Activated effector memory CD4-positive, alpha-beta T cell treated with Interleukin-2 at 50 U/mL for 16 hours (primary cell): ENCODE measurements at places on chromosomes 7 and 10.

GRCh38 chr10:113487154-113487553, 65.7 kb upstream of the HABP2 start:
- no peak for DNase-seq

DNA sequence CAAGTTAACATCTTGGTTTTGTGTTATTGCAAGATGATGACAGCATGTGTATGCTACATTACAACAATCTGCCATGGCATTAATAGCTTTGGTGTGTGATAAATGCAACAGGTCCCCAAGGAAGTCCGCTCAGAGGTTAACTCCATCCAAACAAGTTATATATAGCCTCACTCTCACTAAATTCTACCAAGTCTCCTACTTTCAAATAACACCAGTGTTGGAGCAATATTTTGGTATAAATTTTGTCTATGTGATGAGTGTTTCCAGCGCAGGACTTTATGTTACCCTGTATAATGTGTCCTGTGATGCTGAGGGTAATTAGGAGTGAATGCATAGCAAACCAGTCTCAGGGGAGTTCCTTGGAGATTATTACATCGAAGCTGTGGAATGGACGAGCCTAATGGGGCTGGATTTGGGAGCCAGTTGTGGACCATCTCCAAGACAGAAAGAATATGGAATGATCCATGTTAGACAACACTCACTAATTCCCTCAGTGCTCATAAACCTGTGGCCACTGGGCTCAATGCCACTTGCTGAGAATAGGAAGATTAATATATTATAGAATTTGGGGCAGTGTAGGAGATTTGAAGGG, 127.6 kb upstream of the CXCL12 start:
- no peak for DNase-seq

- no peak for DNase-seq
These were observed 160.4 kb upstream of the AGR3 start for GRCh38 chr7:17042211-17042610.

- no peak for DNase-seq
These were observed 233.2 kb downstream of the RPS24 start for GRCh38 chr10:78266741-78267469.

DNA sequence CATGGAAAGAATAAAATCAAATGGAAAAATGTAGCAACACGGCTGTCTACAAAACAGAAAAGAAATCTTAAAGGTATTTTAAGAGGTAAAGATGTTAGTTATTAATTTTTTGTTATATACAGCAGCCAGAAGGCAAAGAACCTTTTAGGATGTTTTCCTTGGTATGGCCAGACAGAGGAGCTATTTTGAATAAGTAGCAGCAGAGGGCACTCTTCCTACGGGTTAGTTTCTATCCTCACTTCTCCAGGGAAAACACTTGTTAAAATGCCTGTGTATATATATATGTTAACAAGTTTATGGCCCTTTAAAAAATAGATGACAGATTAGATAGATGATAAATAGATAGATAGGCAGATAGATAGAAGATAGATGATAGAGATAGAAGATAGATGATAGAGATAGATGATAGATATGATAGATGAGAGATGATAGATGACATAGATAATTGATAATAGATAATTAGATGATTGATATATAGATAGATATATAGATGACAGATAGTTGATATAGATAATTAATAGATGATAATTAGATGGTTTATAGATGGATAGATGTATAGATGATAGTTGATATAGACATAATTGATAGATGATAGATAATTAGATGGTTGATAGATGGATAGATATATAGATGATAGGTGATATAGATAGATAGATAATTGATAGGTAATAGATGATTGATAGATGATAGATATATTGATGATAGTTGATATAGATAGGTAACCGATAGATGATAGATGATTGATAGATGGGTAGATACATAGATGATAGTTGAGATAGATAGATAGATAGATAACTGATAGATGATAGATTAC, 57.8 kb upstream of the WIPF3 start:
- no peak for DNase-seq

DNA sequence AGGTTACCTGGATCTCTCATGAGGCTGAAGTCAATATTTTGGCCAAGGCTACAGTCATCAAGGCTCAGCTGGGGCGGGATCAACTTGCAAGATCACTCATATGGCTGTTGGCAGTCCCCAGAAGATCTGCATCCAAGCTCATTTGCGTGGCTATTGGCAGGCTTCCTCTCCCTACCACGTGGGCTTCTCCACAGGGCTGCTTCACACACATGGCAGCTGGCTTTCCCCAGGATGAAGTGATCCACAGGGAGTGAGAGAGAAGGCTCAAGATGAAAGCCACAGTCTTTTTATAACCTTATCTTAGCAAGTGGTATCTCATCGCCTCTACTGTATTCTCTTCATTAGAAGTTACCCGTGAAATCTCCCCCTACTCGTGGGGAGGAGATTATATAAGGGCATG, 167.4 kb downstream of the TMEM26 start:
- no peak for DNase-seq

- no peak for DNase-seq
These were observed 127.1 kb downstream of the KMT2E start for GRCh38 chr7:105141068-105141467.

- DNase-seq: no peak
These were observed 112.2 kb upstream of the GATA3 start for GRCh38 chr10:7942316-7942715.

DNA sequence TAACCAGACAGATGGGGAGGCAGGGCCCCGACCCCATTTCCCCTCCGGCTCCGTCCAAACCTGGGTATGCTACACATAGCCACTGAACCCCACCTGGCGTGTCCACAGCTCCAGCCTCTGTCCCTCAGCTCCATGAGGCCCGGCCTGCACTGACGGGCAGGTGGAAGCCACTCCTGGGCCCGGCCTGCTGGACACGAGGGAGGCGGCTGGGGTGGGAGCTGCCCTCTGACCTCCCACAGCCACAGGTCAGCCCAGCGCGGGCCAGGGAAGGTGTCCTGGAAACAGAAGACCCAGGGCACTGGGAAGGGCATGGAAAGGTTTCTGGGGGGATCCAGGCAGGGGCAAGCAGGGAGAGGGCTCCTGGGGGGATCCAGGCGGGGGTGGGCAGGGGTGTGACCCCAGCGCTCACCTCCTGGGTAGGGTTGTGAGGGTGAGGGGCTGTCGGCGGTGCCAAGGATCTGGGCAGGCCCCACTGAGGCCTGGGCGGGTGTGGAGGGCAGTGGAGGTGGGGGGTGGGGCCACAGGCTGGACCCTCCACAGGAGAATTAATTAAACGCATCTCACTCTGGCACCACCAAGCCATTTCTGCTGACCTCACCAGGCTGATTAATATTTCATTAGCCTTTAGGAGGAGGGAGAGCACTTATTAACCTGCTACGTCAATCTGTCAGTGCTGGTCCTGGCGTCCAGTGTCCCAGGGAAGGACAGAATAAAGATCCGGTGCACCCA, 108.9 kb downstream of the UNCX start:
- DNase-seq: no peak

GRCh38 chr7:105521027-105521716, 899 bp downstream of the PUS7 start:
- peak; percentile 16 for DNase-seq

DNA sequence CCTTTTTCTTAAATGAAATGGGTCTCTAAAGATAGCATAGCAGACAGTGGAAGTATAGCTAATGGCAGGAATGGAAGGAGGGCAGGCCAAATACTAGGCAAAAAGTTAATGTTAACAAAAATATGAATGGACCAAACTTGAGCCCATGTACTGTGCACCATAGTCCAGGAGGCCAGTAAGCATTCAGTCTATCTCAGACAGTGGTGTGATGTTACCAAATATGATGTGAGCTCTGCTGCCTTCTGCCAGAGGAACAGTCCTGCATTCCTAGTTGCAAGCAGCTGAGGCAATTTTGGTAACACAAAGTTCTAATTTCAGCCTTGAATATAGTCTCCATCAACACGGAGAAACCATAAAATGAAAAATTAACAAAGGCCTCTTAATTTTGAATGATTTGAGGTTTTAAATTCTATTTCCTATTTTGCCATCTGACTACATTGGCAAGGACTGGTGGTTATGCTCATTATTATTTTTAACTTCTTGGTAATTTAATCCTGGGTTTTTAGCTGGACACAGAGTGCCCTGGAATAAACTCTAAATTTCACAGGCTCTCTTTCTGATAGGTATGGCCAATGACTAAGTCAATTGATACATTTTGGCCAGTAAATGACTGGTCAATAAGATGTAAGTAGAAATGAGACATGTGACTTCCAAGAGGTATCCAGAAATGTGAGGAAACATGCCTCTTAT, 317.0 kb upstream of the MYO3A start:
- DNase-seq: no peak

- DNase-seq: no peak
These were observed 70.4 kb upstream of the ATRNL1 start for GRCh38 chr10:115022733-115023132.

- no peak for DNase-seq
These were observed 505.6 kb downstream of the RPS24 start for GRCh38 chr10:78539247-78539766.

DNA sequence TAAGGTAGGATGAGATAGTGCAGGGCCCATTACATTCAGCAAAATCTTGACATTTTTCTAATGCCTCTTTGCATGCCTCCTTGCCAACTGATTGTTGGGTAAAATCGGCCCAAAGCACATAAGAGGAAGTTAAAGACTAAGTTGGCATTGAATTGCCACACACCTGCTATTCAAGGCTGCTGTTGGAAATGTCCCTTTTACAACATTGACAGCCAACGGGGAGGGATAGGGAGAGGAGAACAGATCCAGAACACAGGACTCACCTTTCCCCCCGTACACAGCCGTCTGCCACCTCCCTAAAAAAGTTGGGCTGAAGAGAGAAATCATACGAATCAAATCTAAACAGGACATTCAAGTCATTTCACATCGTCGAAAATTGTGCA, 695 bp downstream of the FAM237B start:
- DNase-seq: no peak

DNA sequence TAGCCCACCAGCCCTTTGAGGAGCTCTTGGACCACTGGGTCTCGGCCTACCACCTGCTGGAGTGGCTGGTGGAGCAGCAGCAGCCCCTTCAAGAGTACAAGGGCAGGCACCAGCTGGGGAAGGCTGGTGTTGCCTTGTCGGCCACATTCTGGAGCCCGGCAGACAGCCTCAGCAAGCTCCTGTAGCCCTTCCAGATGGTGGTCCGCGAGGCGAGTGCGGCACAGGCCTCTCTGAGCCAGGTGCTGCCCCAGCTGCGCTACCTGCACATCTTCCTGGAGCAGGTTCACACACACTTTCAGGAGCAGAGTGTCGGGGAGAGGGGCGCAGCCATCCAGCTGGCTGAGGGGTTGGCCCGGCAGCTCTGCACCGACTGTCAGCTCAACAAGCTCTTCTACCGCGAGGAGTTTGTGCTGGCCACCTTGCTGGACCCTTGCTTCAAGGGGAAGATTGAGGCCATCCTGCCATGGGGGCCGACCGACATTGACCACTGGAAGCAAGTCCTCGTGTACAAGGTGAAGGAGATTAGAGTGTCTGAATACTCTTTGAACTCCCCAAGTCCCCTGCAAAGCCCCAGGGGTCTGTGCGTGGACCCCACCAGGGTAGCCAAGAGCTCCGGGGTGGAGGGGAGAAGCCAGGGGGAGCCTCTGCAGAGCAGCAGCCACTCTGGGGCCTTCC, 7.0 kb upstream of the ACTR3C start:
- DNase-seq: no peak

GRCh38 chr10:86681722-86682386, 13.5 kb downstream of the LDB3 start:
- DNase-seq: no peak

DNA sequence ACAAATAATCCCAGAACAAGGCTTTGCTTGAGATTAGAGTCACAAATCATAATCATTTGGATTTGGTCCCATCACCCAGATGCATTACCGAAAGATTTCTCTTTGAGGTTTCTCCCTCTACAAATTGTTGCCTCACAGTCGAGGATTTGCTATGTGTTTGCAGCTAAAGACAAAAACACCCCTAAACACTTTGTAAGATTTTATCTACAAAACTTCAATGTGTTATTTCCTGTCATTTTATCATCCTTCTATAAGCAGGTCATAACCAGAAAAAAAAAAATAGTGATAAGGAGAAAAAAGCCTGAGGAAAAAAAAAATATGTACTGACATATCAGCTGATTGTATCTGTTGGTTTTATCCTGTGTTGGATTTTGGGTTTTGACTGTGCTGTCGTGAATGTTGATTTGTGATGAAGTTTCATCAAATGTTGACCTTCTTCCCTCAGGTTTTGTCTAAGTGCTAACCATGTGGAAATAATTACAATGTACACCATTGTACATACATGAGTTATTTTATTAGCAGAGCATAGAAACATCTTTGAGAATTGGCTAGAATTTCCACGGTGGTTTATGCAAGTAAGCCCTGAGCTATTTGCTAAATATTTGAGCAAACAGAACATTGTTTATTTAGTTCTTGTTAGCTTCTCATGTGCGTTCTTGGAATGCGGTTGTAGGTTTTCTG, 274.4 kb downstream of the NEBL start:
- no peak for DNase-seq

DNA sequence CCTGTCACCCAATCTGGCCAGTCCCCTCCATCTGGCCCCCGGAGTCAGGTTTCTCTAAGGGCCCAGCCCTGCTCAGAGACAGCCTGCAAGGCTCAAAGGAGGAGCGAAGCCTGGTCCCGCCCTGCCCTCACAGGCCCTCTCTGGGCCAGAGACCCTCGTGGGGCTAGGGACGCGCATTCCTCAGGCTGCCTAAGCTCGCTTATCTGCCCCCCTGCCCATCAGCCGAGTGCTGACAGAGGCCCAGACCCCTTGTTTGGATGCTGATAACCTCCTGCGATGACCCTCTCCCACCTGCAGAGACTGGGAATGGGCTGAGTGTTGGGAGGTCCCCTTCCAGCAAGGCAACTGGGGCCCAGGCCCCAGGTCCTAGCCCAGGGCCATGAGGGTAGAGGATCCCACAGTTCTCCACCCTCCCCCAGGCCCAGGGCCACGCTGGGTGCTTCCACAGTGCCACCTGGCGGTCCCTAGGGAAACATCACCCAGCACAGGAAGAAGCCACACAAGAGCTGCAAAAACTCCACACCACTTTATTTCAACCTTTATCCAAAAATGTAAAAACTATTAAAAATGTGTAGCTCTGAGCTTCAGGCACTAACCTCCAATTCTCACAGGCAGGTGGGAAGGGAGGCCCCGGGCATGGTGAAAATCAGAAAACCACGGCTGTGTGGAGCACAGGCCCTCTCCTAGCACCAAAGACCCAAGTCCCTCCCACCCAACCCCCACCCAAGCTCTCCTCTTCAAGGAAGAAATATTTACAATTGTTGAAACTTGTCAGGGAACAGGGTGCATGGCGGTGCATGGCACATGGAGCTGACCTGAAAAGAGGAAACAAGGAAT, 2.2 kb downstream of the NPM3 start:
- DNase-seq: peak; percentile 56

GRCh38 chr10:71621231-71622153, 98.1 kb downstream of the C10orf105 start:
- DNase-seq: no peak

GRCh38 chr7:30888747-30889146, 22.9 kb upstream of the AQP1 start:
- no peak for DNase-seq

GRCh38 chr10:76937181-76937600, 700.4 kb downstream of the KCNMA1 start:
- no peak for DNase-seq

- no peak for DNase-seq
These were observed 9.0 kb upstream of the KIF20B start for GRCh38 chr10:89692416-89692815.
